ENCODE measurements at places on chromosomes 3 and 15.

DNA sequence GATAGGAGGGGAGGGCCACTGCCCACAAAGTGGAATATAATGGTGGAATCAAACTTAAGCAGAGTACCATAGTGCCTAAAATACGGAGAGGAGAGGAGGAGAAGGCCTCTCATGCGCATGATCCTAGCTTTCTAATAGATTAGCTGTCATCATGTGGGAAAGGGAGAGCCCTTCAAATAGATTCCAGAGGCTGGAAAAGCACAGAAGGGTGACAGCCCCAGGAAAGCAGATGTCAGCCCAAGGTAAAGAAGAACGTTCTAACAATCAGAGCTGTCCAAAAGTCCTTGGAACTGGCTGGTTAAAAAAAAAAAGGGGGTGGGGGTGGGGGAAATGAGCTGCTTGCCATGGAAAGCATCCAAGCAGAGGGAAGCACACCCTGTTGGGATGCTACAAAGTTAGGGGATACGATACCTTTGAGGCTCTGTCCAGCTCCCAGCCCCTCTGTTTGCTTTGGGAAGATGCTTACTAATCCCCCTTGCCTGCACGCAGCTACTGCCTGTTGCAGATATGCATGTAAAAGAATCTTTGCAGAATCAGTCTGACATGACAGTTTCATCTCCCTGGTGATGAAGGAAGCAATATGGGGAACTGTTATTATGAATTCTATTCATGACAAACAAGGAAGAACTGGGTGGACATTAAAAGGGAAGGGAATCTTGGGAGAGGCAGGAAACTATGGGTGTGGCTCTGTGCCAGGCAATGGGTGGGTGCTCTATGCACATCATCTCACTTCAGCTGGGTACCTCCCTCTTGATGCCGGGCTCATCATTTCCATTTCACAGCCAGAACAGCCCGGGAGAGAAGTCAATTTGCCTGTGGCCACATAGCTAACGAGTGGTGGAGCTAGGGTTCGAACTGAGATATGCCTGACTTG is 10.1 kb upstream of the LMCD1 start:
- peak; percentile 29 for DNase-seq

DNA sequence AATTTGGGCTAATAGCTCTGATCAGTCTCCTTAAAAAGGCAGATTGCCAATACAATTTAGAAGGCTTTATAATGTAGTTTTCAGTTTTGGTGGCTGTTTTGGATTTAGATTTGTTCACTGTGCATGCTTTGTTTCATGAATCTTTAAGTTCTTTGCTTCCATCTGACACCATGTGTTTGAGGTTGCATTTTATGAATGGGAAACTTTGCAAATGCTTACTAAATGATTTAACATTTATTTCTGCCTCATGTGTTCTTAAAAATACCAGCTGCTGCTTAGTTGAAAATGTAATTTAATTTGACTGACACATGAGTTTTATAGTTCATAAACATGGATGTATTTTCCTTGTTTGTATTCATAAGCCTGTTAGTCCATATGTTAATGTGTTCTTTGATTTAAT is 78.6 kb downstream of the RNF13 start:
- DNase-seq = no peak

GRCh38 chr3:112001526-112001925 is 2.8 kb downstream of the TAGLN3 start:
- no peak for DNase-seq

- no peak for DNase-seq
Observed at GRCh38 chr3:47882338-47882737, 79.4 kb downstream of the DHX30 start.

DNA sequence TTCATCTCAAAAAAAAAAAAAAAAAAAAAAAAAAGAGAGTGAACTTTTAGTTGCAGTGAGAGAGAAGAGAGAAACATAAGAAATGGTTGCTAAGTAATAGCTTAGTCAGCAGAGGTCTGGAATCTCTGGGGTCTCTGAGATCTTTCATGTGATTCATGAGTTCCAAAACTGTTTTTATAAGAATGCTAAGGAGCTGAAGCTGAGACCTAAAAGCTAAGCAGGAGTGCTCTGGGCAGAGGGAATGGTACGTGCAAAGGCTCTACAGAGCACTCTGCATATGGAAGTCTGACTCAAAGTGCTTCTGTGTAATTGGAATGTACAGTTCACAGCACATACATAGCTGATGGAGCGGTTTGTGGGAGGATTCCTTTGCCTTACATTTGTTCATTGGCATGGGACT is 66.3 kb upstream of the LRIG1 start:
- no peak for DNase-seq

- DNase-seq = no peak
Observed at GRCh38 chr3:128683957-128684356, 33.3 kb upstream of the RPN1 start.

DNA sequence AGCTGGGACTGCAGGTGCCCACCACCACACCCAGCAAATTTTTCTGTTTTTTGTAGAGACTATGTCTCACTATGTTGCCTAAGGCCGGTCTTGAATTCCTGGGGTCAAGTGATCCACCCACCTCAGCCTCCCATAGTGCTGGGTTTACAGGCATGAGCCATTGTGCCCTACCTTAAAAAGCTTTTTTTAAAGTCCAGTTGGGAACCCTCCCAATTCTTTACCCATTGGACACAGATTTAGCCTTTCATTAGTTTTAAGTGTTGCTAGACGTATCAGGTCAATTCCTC is 1.7 kb upstream of the DENND4A start:
- no peak for DNase-seq

- no peak for DNase-seq
Observed at GRCh38 chr15:91228383-91228782, 128.3 kb downstream of the SV2B start.

- no peak for DNase-seq
Observed at GRCh38 chr15:39453620-39454019, 127.3 kb upstream of the THBS1 start.

DNA sequence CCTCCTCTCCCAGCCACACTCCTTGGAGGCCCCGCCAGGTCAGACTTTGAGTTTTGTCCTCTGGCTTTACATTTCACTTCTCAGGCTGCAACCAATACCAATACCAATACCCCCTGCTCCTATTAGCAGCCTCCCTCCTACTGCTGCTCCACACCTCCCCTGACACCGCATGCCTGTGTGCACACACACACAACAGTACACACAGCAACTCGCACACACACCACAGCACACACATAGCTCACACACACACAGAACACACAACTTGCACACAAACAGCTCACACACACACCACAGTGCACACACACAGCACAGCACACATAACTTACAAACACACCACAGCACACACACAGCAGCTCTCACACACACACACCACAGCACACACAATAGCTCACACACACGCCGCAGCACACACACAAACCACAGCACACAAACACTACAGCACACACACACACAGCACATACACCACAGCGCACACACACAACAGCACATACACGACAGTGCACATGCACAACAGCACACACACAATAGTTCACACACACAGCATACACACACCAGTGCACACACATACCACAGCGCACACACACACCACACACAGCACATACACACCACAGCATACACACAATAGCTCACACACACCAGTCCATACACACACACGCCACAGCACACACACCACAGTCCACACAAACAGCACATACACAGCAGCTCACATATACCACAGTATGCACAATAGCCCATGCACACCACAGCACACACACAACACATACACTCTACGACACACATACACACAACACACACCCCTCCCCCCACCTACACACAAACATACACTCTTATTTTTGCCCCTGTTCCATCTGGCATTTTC is 204.7 kb downstream of the UACA start:
- no peak for DNase-seq

DNA sequence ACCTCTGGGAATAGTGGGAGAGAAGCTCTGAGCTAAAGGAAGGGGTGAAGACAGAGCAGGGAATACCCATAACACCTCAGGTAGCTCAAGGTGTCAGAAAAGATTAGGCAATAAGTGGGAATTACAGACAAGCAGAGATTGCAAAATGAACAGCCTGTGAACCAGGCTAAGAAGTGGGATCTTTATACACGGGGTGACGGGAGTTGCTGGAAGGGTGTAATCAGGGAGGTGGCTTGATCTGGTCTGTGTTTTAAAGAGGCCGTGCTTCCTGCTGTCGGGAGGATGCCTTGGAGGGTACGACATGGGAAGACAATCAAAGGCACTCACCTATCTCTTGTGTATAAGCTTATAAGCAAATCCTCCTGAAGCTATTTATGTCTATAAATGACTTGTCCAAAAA is 216.3 kb downstream of the CLSTN2 start:
- no peak for DNase-seq

DNA sequence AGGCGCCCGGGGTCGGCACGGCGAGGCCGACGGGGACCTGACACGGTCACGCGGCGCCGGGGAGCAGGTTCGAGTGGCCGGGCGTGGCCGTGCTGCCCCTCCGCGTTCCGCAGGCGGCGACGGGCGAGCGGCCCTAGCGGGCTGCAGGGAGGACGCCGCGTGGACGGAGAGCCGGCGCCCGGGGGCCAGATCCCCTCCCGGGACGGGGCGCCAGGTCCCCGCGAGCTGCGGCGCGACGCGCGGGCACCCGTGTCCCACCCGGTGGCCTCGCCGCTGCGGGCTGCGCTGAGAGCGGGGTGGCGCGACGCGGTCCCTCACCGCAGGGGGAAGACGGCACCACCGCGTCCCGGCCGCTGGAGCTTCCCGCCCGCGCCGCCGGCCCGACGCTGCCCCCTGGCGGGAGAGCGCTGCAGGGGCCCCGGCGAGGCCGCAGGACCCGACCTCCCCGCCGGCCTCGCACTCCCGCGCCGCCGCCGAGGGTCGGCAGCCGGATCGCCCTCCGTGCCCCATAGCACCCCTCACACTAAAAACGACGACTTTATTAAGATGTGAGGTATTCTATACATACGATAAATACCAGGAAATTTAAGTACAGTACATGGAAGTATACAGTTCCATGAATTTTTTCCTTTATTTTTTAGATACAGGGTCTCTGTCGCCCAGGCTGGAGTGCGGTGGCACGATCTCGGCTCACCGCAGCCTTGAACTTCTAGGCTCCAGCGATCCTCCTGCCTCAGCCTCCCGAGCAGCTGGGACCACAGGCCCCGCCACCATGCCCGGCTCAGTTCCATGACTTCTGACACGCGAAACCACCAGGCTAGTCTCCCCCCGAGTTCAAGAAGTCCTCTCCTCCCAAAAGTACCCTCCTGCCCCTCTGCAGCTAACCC is 1.3 kb upstream of the PIGZ start:
- peak; percentile 68 for DNase-seq

GRCh38 chr3:186180151-186180550 is 71.3 kb upstream of the ETV5 start:
- DNase-seq = no peak

DNA sequence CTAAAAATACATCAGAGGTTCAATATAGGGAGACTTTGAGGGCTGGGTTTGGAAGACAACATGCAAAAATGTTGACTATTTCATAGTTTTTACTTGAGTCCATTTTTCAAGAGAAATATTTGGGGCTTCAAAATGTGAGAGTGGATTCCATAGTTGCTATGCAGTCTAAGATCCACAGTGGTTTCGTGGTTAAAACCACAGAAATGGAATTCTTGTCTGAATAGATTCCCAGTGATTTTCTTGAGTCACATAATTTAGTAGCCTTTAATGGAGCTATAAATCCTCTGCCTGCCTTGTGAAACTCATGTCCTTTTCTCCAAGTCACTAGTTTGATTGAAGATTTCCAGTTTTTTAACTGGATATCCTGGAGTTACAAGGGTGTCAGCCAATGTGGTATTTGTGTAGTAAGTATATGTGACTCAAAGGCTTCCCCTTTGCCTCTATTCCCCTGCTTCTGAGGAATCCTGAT is 94.7 kb upstream of the RBMS3 start:
- DNase-seq = no peak

GRCh38 chr15:38860253-38860652 is 295.6 kb upstream of the RASGRP1 start:
- no peak for DNase-seq

DNA sequence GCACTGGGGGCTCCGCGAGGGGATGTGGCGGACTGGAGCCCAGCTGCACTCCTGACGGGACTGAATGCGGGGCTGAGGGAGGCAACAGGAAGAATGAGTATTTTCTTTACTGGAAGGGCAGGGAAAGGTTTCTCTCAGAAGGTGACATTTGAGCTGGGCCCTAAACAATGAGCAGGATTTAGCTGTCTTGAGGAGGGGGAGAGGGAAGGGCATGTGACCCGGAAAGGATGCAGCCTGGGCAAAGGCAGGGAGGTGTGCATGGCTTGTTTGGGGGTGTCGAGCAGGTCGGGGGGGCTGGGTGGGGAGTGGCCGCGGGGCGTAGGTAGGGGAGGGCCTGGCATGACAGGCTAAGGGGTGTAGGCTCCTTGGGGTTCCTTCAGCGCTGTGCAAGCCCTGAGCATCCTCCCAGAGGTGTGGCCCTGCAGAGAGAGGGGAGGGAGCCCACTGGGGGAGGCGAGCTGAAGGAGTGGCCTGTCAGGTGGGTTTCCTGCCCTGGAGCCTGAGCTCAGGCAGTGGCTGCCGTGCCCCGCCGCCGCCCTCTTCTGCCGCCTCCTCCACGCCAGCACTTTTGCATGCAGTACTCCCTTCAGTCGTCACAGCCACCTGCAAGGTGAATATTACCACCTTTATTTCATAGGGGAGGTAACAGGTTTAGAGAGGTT is 17.2 kb upstream of the ANKDD1A start:
- DNase-seq = peak; percentile 41

GRCh38 chr15:74619916-74620635 is 4.4 kb downstream of the CLK3 start:
- no peak for DNase-seq

DNA sequence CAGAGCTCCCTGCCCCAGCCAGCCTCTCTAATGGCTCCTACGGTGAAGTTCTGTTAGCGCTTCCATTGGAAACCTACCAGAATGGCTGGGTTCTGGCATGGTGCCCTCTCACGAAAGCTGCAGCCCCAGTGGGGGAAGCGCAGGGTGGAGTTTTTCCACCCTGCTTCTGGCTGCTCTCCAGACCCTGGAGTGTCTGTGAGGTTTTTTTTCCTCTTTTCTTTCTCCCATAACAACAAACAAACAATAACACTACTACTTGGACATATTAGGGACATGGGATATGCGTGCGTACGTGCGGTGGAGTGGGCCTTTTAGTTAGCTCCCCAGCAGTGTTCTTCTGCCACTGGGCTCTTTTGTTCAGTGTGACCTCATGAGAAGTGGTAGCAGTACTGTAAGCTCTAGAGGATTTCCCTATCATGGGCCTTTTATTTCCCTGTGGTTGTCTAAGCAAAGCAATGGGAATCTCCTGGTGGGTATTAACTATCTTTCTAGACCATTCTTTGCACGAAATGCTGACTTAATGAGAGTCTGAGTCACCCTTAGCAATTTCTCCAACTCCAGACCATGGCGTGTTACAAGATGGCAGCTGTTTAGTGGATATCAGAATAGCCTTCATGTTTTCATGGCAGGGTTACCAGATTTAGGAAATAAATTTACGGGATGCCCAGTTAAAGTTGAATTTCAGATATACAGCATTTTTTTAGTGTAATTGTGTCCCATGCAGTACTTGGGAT is 161.9 kb downstream of the FNDC3B start:
- DNase-seq = peak; percentile 73

- DNase-seq = no peak
Observed at GRCh38 chr15:74192751-74193150, 9.8 kb downstream of the STRA6 start.

GRCh38 chr3:128226795-128227395 is 73.6 kb downstream of the EEFSEC start:
- DNase-seq = peak; percentile 37
